HFFc6 (cell line): ENCODE measurements at places on chromosomes 4 and X. TPM values are rescaled to one million over a fixed set of nuclear protein-coding genes. Genes with fewer than 3 reads are reported as not detected.

GRCh38 chrX:12615061-12615460 is 176.2 kb upstream of the PRPS2 start:
- DNase-seq, result no peak

DNA sequence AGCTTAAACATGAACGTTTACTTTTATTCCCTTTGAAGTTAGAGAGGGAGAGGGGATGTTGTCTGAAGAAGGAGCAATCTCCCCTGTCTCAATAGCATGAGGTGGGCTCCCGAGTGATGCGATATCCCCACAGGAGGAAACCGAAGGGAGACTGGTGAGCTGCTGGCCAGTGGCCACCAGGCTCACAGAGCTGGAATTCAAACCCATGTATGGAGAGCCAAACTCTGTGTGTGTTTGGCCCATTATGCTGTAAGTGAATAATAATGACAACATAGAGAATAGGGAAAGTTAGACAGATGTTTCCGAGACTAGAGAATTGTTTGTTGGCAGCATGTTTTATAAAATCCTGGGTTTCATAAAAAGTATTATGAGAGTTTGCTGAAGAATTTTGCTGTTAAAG is 66.1 kb upstream of the CLNK start:
- DNase-seq, result no peak

DNA sequence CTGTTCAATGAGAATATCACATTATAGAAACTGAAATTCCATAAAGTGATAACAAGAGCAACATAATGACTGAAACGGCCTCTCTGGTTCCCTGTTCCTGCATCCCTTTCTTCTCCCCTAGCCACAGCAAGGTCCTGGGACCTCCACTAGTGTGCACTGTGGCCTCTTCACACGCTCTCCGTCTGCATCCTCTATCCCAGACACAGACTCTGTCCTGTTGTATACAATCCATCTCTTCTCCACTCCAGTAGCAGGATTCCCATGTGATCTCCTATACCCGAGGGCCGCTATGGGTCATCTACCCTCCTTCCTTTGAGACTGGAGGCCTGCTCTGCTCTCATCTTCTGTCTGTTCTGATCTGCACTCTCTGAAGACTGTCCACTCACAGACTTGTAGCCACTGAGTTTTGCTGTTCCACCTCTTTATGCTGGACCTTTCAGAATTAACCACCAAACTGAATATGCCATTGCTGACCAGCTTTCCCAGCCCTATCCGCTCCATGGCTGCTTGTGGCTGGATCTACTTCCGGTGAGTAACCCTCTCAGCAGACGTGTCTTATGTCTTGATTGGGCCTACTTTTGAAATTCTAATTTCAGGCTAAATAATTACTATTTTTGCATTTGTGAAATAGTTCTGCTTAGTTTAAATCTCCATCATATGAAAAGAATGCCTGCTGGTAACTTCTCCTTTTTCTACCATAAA is 105.1 kb upstream of the NAP1L5 start:
- DNase-seq, result peak; percentile 15

DNA sequence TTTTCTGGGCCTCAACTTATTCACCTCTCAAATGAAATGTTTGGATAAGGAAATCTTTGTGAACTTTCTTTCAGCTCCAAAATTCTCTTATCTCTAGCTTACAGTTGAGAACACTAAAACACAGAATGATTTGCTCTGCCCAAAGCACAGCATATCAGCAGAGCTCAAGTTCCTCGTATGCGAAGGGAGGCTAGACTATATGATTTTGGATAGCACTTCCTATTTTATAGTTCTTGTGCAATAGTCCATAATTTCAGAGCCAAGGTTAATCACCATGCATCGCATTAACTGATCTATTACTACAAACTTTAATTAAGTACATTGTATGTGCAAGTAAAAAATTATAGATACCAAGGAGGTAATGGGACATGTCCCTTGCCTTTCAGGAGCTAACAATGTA is 27.0 kb upstream of the KLHL13 start:
- no peak for DNase-seq

DNA sequence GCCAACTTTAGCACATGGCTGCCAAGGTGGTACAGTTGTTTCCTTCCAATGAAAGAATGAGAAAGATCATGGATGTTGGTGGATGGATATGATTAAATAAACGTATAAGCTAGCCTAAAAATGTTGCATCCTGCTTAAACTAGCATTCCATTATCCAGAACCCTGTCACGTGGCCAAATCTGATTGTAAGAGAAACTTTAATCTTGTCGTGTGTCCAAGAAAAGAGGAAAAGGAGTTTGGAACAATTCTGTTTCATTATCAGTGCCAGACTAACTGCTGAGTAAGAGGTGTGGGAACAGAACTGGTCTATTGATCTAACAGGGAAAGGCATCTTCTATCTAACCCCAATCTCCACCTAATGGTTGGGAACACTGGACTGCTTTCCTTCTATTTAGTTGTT is 325.2 kb upstream of the BMP3 start:
- peak; percentile 13 for DNase-seq

DNA sequence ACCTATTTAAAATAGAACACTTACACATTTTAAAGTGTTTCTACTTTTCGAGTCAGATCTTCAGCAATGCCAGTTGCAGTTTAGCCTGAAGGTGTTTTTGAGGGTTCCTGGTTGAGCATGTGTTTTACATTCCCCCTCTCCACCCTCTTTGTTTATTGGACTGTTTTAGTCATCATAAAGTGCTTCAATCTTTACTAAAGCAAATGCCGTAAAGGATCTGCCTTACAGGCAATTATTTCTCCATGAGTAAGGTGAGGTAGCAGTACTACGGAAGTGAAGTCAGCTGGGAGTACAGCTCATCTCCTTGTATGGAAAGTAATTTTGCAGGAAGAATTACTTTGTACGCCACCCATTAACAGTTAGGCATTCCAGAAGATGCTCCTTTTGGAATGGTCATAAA is 36.9 kb downstream of the PDLIM5 start:
- peak; percentile 95 for DNase-seq

DNA sequence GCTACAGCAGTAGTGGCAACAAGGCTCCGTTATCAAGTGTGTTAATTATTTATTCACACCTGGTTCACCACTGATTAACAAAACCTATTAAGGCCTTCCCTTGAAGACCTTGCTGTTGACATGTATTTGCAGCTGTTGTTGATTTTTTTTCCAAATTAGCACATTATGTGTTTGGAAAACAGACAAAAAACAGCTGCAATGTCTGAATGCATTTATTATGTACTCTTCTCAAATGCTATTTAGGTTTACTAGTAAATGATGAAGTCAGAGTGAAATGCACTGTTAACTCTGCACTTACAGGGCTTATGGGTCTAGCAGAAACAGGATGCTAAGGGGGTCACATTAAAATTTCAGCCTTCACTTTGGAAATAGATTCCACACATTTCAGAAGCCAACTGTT is 99.5 kb upstream of the PCDH7 start:
- no peak for DNase-seq

DNA sequence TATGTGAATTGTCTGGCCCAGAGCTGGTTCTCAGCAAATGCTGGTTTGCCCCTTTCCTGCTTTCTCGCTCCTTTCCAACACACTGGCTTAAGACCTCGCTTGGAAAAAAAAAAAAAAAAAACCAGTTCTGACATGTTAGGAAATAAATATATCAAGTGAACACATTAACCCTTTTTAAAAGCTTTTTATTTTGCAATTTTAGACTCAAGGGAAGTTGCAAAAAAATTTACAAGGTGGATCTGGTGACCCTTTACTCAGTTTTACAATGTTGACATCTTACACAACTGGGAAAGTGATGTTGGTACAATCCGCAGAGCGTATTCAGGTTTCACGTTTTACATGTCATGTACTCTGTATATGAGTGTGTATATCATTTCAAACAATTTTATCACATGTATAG is 100.1 kb downstream of the RTL5 start:
- no peak for DNase-seq

- DNase-seq, result no peak
Observed at GRCh38 chr4:80465736-80466135, 130.2 kb downstream of the CFAP299 start.

GRCh38 chr4:153652051-153652784 is 31.9 kb upstream of the TLR2 start:
- no peak for DNase-seq

- no peak for DNase-seq
Observed at GRCh38 chrX:15843960-15844359, 10.7 kb downstream of the AP1S2 start.

- no peak for DNase-seq
Observed at GRCh38 chr4:158374318-158374717, 147.4 kb upstream of the RXFP1 start.

DNA sequence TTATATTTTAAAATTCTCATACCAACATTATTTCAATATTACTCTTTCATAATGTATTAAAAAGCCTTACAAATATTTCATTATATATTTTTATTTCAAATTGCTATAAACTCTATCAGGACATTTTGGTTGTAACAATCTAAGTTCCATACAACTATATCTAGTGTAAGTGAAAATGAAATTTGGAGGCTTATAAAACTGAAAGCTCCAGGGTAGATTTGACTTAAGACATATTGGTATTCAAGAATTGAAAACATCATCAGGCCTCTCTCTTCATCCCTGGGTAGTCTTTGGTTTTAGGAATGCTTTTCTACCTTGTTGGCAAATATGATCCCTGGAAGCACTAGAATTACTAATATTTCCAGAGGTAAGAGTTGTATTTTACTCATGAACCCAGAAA is 342.6 kb downstream of the DTHD1 start:
- no peak for DNase-seq

DNA sequence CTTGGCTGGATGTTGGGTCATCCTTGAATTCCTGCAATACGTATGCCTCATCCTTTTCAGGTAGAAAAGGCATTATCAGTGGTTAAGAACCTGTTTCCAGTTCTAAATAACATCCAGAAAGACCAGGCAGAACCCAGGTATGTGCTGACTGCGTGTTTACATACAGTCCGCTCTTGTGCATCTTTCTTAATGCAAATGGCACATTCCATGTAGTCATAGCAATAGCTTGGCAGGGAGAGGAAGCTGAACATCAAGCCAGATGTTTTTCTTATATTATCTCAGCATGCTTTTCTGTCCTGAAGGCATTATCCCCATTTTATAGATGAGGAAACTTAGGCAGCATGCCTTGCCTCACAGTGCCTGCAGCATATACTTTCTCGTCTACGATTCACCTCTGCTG is 2.1 kb downstream of the DCLK2 start:
- no peak for DNase-seq

DNA sequence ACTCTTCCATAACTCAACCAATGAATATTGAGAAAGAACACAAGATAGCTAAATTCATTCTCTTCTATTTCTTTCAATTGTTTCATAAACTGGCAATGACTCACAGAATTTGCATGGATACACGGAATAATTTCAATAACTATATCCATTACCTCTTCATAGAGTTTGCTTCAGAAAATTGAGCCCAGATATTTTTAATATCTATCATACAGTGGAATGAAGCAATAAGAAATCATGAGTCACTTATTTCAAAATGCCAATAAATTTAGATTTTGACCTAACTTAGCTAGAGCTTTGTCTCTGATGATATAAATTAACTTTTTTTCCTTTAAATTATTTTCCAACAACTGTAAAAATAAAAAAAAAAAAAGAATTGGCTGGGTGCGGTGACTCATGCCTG is 22.2 kb upstream of the MANBA start:
- DNase-seq, result no peak

- no peak for DNase-seq
Observed at GRCh38 chr4:138097912-138098600, 144.1 kb downstream of the SLC7A11 start.

GRCh38 chr4:143025081-143025704 is 159.5 kb upstream of the USP38 start:
- DNase-seq, result peak; percentile 46

GRCh38 chrX:71666240-71667223 is 814 bp upstream of the LOC101059915 start:
- DNase-seq, result no peak

GRCh38 chrX:75986976-75987375 is 185.9 kb upstream of the PBDC1 start:
- DNase-seq, result no peak

DNA sequence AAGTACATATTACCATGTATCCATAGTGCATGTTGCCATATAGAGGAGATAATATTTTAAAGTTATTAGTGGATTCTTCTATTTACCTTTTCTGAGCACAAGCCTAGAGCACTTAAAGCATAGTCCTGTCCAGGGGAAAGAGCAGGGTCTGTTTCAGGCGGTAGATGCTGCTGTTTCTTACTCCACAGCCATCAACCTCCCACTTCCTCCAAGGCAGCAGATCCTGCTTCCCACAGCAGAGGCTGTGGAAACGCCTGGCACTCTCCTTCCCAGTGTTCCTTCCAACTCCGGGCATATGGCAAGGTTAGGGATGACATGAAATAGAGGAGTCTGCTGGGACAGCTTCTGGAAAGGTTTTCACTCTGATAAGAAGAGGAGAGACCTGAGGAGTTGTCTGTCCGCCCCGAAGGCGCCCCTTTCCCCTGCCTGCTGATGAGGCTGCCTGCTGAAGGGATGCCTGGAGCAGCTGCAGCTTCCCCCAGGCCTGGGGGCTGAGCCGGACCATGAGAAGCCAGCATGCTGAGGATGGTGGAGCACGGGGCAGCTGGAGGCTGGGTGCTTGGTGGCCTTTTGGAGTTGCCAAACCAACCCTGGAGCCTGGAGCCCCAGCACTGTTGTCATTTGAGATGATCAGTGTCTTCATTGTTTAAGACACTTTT is 43.9 kb upstream of the SLC25A4 start:
- DNase-seq, result no peak

GRCh38 chrX:1481636-1482529 is 29.2 kb upstream of the ASMTL start:
- peak; percentile 56 for DNase-seq

- no peak for DNase-seq
Observed at GRCh38 chr4:168150420-168151050, 58.2 kb downstream of the ANXA10 start.

GRCh38 chrX:2442694-2443093 is 58.1 kb downstream of the DHRSX start:
- no peak for DNase-seq

- DNase-seq, result no peak
Observed at GRCh38 chr4:71944956-71945355, 86.8 kb upstream of the NPFFR2 start.

GRCh38 chrX:72052415-72053090 is 79.2 kb downstream of the RTL5 start:
- no peak for DNase-seq

GRCh38 chr4:8274765-8275547 is 5.4 kb downstream of the HTRA3 start:
- peak; percentile 92 for DNase-seq

- no peak for DNase-seq
Observed at GRCh38 chr4:74013264-74013663, 14.8 kb upstream of the CXCL5 start.

The CT47B1 gene
- total RNA-seq, result not detected in 3 replicates

The NOA1 gene
- 10.5 and 13.0 TPM in 2 replicates for total RNA-seq

The POLN gene
- 1.4 and 2.7 TPM in 2 replicates for total RNA-seq

The SPANXN1 gene
- not detected in 3 replicates for total RNA-seq

The ZCCHC13 gene
- not detected in 2 replicates for total RNA-seq

The SMIM10 gene
- total RNA-seq, result 5.5 and 6.1 TPM in 2 replicates

The CXCL9 gene
- not detected in 3 replicates for total RNA-seq

The BEX2 gene
- not detected in 3 replicates for total RNA-seq

The PRSS48 gene
- not detected in 3 replicates for total RNA-seq

The C4orf50 gene
- total RNA-seq, result not detected in 3 replicates

The CLDN34 gene
- total RNA-seq, result not detected in 3 replicates

The UGT2B7 gene
- 0.24 TPM in 1 of 3 replicates, not detected in the others for total RNA-seq

The RIPPLY1 gene
- total RNA-seq, result not detected in 3 replicates

The MXRA5 gene
- 6.4 to 12.6 TPM (median 10.5 TPM) in 3 replicates for total RNA-seq

The LRIT3 gene
- total RNA-seq, result not detected in 3 replicates

The KCND1 gene
- total RNA-seq, result 3.6 to 5.2 TPM (median 4.2 TPM) in 3 replicates

The OGT gene
- total RNA-seq, result 53.8 and 71.4 TPM in 2 replicates

The PAQR3 gene
- 20.5 to 23.7 TPM (median 22.1 TPM) in 3 replicates for total RNA-seq

The GPRIN3 gene
- 0.03 to 0.24 TPM (median 0.15 TPM) in 3 replicates for total RNA-seq
